Endothelial cell of umbilical vein (primary cell): ENCODE measurements at places on chromosomes 11 and 22. TPM values are rescaled to one million over a fixed set of nuclear protein-coding genes. Genes with fewer than 3 reads are reported as not detected.

DNA sequence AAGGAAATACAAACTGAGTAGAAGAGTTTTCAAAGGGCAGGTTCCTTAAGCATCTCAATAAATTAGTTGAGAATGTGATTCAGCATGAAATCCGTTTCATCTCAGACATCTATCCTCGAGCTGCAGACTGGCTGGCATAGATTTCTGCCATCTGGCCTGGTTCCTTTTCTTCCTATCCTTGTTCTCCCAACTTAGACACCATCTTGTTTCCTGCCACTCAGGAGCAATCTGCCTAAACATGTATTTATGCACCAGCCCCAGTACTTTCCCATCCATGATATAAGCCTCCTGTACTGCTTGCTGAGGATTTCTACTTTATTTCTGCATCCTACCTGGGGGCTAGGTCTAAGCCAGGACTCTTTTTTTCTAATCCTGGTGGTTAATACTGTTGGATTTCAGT, 359.1 kb upstream of the C11orf87 start:
- no peak for DNase-seq
- H3K27ac ChIP-seq = no peak overlapping the region
- H3K36me3 ChIP-seq = no peaks in the 10 kb centered on the region

SEC14L6 gene
- total RNA-seq = 0.15 TPM in 1 of 2 replicates, not detected in the other

CASP5 gene
- not detected in 2 replicates for total RNA-seq

GRCh38 chr11:128619540-128620308, 32.4 kb upstream of the ETS1 start:
- no peaks in the 10 kb centered on the region for H3K36me3 ChIP-seq
- no peak overlapping the region for H3K27ac ChIP-seq
- H3K4me1 ChIP-seq = no peaks in the 10 kb centered on the region
- H3K4me3 ChIP-seq = no peak overlapping the region

DNA sequence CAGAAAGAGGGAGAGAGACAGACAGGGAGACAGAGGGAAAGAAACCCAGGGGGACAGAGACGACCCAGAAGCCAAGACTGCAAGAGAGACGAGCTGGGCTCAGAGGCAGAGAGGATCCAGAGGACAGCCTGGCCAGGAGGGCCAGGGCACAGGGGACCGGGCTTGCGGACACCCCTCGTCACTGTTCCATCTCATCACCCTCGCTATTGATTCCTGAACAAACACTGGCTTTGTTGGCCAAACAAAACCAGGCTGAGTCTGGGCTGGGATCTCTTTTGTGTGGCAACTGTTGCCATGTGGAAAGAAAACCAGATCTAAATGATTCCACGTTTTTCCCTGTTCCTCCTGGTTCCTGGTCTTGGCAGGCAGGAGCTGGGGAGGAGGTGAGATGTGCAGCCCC, 339.4 kb downstream of the MN1 start:
- no peaks in the 10 kb centered on the region for H3K36me3 ChIP-seq
- peaks cover 4% of the 10 kb centered on the region for H3K27me3 ChIP-seq
- H3K27ac ChIP-seq = no peak overlapping the region
- no peak overlapping the region for H3K4me3 ChIP-seq
- peaks cover 4% of the 10 kb centered on the region for H3K4me1 ChIP-seq

DNA sequence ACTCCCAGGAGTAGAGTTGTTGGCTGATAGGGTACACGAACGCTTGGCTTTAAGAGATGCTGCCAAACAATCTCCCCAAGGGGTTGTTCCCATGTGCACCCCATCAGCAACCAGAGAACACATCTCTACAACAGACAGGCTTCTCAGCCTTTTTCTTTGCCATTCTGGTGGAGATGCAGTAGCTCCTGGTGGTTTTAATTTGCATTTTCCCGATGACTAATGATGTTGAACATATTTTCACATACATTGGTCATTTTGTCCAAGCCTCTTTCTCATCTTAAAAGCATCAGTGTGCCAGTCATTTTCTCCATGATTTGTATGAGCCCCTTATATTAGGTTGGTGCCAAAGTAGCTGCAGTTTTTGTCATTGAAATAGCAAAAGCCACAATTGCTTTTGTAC, 21.8 kb downstream of the DHCR7 start:
- DNase-seq = no peak
- H3K4me3 ChIP-seq = no peak overlapping the region
- no peaks in the 10 kb centered on the region for H3K36me3 ChIP-seq

- H3K36me3 ChIP-seq = no peaks in the 10 kb centered on the region
- no peak for DNase-seq
- H3K4me3 ChIP-seq = no peak overlapping the region
These were observed 182.2 kb downstream of the IGLL1 start for GRCh38 chr22:23397613-23398567.

DNA sequence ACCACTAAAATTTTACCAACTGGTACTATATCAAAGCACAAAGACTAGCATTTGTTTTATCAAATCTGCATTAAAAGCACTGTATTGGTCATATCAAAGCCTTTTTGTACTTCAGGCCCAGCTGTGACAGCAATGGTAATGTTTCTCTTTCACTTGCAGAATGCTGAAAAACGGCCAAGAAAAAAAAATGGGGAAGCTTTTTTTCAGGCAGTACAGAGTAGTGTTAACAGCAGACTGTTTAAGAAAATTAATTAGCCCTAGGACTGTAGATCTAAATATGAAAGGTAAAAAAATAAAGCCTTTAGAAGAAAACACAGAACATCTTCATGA, 33.3 kb downstream of the DENND5A start:
- H3K4me1 ChIP-seq = peaks cover 5% of the 10 kb centered on the region
- no peaks in the 10 kb centered on the region for H3K36me3 ChIP-seq
- H3K27ac ChIP-seq = no peak overlapping the region
- no peak overlapping the region for H3K4me3 ChIP-seq

GRCh38 chr11:69156673-69157155, 979 bp downstream of the SMIM38 start:
- H3K27me3 ChIP-seq = peaks cover 6% of the 10 kb centered on the region
- no peaks in the 10 kb centered on the region for H3K36me3 ChIP-seq
- H3K4me1 ChIP-seq = no peaks in the 10 kb centered on the region
- H3K27ac ChIP-seq = no peak overlapping the region
- DNase-seq = no peak

MAJIN gene
- not detected in 2 replicates for total RNA-seq

IL17REL gene
- total RNA-seq = 0.12 and 0.15 TPM in 2 replicates

GRCh38 chr11:45041596-45041995, 90.9 kb upstream of the TP53I11 start:
- DNase-seq = no peak
- H3K27ac ChIP-seq = no peak overlapping the region
- H3K36me3 ChIP-seq = no peaks in the 10 kb centered on the region
- H3K4me1 ChIP-seq = peaks cover 7% of the 10 kb centered on the region

GRCh38 chr11:16749666-16750065, 11.2 kb downstream of the C11orf58 start:
- no peaks in the 10 kb centered on the region for H3K4me1 ChIP-seq
- no peaks in the 10 kb centered on the region for H3K27me3 ChIP-seq
- H3K4me3 ChIP-seq = no peak overlapping the region
- H3K36me3 ChIP-seq = peaks cover 18% of the 10 kb centered on the region
- H3K27ac ChIP-seq = no peak overlapping the region

DNA sequence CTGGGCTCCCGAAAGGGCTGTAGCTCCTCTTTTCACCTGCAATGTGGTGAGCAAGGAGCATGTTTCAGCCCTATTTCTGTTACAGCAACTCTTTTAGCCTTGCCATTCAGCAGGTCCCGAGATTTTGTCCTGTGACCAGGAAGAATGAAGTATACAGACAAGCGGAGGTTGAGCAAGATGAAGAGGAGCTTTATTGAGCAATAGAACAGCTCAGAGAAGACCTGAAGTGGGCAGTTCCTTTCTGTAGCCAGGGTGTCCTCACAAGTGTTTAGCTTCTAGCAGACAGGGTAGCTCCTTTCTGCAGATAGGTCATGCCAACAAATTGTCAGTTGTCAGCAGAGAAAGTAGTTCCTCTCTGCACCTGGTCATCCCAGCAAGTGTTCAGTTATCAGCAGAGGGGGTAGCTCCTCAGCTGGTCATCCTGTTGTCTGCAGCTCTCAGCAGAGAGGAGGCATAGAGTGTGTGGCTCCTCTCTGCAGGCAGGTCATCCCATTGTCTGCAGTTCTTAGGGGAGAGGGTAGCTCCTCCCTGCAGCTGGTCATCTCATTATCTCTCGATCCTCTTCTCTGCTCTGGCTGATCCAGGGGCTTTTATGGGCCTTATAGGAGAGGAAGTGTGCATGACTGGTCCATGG, 5.4 kb upstream of the OR56A4 start:
- no peak overlapping the region for H3K27ac ChIP-seq
- H3K36me3 ChIP-seq = no peaks in the 10 kb centered on the region

- no peaks in the 10 kb centered on the region for H3K27me3 ChIP-seq
- H3K4me3 ChIP-seq = no peak overlapping the region
- H3K27ac ChIP-seq = no peak overlapping the region
- DNase-seq = no peak
These were observed 332.5 kb upstream of the NCAM1 start for GRCh38 chr11:112628676-112629075.

DNA sequence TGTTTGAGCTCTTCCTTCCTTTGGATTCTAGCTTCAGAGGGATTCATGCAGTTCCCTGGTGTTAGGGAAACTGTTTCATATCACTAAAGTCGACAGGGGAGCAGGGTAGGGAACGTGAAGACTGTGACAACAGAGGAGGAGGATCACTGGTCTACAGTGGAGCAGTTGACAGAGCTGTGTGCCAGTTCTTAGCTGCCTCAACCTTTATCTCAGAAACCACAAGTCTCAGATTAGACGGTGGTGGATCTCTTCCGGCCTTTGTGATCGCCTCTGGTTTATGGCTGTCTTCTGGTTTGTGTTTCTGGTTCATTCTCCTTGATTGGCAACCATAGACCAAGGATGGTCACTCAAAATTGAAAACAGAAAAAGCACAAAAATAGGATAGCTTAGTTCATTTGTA, 538.9 kb upstream of the API5 start:
- H3K27ac ChIP-seq = no peak overlapping the region
- no peak for DNase-seq
- no peaks in the 10 kb centered on the region for H3K36me3 ChIP-seq
- H3K27me3 ChIP-seq = no peaks in the 10 kb centered on the region
- H3K4me3 ChIP-seq = no peak overlapping the region
